ENCODE measurements at places on chromosomes 3 and 15.

- peak; percentile 13 for DNase-seq
Measured at GRCh38 chr15:89362203-89363101, 27.8 kb upstream of the POLG start.

DNA sequence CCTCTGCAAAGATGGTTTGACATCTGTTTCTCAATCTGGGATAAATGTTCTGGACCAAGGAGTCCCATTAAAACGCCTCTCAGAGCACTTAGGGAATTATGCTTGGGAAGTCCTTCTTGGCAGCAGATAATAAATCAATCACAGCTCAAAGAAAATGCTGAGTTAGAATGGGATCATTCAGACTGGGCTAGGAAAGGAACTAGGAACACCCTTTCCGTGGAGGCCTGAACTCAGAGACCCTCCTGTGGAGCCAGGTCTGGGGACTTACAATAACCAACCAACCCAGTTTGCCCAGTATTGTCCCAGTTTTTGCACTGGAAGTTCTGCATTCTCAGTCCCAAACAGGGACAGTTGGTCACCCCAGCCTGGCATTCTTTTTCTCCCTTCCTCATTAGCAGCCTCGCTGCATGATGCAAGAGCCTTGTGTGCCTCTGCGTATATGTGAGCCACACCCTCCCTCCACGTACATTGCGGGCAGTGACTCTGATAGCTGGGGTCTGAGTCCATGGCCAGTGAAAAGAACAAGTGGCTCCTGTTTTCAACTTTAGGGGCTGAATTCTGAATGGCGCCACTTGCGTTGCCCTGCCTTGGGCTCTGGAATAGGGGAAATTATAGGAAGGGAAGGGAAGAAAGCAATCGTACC lies 88.7 kb downstream of the SEMA5B start:
- DNase-seq = no peak

- DNase-seq = no peak
Measured at GRCh38 chr3:66485291-66485968, 15.4 kb downstream of the LRIG1 start.

DNA sequence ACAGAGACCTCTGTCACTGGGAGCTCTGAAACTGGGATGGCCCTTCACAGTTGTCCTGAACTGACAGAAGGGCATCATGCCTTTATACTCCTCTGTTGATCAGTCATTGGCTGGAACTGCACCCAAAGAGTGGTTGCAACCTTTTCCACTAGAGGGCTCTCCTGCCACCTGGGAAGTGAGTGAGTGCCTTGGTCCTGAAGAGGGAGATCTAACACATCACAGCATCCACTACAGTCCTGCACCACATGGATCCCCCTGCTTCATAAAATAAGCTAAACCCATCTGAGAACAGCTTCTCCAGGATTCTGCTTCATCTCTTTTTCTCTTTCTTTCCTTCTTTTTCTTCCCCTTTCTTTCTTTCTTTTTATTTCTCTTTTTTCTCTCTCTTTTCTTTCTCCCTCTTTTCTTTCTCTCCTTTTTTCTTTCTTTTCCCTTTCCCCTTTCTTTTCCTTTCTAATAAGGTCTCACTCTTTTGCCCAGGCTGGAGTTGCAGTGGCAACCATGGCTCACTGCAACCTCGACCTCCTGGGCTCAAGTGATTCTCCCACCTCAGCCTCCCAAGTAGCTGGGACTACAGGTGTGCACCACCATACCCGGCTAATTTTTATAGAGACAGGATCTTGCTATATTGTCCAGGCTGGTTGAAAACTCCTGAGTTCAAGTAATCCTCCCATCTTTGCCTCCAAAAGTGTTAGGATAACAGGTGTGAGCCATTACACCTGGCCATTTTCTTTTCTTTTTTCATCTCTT lies 42.8 kb upstream of the RAF1 start:
- DNase-seq = peak; percentile 74

DNA sequence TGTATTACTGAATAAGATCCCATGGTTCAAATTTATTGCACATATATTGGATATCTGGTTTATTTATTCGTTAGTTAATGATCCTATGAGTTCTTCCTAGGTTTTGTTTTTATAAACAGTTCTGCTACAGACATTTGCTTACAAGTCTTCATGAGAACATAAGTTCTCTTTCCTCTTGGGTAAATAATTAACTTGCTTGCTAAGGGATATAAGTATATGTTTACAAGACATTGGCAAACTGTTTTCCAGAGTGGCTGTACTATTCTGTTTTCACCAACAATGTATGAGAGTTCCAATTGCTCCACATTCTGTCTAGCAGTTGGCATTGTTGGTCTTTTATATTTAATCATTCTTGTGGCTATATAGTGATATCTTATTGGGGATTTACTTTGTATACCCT lies 341.8 kb upstream of the GBE1 start:
- no peak for DNase-seq

Data from SW 1271 (cell line).